ENCODE measurements at places on chromosomes 12 and 14. TPM values are rescaled to one million over a fixed set of nuclear protein-coding genes. Genes with fewer than 3 reads are reported as not detected.

The OR6C2 gene
- not detected for total RNA-seq

The FGD4 gene
- total RNA-seq: 9.0 TPM

The POC1B gene
- total RNA-seq: 32.9 TPM

The ANHX gene
- not detected for total RNA-seq

The SDR9C7 gene
- not detected for total RNA-seq

The AHNAK2 gene
- total RNA-seq: 1.6 TPM

The KRT79 gene
- not detected for total RNA-seq

The CDCA3 gene
- total RNA-seq: 104 TPM

The TAS2R8 gene
- total RNA-seq: not detected

The TRPV4 gene
- 2.9 TPM for total RNA-seq

The RHEBL1 gene
- 8.8 TPM for total RNA-seq

The IFNG gene
- not detected for total RNA-seq

The SLC35F4 gene
- not detected for total RNA-seq

The GALNT4 gene
- total RNA-seq: 4.5 TPM

The LALBA gene
- total RNA-seq: not detected

The INSM2 gene
- 0.38 TPM for total RNA-seq

The PLEKHG7 gene
- not detected for total RNA-seq

The KCNJ8 gene
- total RNA-seq: 0.20 TPM

The COCH gene
- total RNA-seq: not detected

The SLC25A21 gene
- total RNA-seq: 1.0 TPM

The KRT83 gene
- not detected for total RNA-seq

The DTX1 gene
- total RNA-seq: not detected

The RNU4-1 gene
- under 0.01 TPM for total RNA-seq

The SLC6A13 gene
- total RNA-seq: not detected

The GDF3 gene
- total RNA-seq: not detected

The FAM181A gene
- not detected for total RNA-seq

Data from SJCRH30 (cell line).